ENCODE measurements at places on chromosomes 5 and 9.

DNA sequence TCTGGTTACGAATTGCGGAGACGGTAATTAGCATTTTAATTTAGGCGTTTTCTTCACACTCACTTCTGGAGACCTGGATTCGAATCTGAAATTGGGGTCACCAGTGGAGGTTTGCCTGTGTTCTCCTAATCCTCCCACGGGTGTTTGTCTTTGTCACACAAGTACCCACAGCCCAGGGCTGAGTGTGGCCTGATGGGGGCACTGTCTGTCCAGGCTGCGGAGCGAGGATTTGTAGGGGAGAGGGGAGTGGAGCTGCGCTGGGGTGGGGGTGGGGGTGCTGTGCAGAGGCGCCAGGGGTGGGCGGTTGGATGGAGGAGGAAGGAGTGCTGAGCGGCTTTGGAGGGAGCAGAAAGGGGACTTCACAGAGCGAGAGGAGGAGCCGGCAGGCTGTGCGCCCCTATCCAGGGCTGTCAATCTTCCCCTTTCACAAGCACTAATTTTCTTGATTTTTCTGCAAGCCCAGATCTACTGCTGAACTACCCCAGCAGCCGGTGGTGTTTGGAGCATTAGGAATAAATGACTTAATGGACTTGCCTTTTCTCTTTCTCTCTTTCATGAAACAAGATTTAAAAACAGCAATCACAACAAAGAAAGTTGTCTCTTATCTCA lies 53.1 kb downstream of the TSPAN17 start:
- no peak for DNase-seq

DNA sequence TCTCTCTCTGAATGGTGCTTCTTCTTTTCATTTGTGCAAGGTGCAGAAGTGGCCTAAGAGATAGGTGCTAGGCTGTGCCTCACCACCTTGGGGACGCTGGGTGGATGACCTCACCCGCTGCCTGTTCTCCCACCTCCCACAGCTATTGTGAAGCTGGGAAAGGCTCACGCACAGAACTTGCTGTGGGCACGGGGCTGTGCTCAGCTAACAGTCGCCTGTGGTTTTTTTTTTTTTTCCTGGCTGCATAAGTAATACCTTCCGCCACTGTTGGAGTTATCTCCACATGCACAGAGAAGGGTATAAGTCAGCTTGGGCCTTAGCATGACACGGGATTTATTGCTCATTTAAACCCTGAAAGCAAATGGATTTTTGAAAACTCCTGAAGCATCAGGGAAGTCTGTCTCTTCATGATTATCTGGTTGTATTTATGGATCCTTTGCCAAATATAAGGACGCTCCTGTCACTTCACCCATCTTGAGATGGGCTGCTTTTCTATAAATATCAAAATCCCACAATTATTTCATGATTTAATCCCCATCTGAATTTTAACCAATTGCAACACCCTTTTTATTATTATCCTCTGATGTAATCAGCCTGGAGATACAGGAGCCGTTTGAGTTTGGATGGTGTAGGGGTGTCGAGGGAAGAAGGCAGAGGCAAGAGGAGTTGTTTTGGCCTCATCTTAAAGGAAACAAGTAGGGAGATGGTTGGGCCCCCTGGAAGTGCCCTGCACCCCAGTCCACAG lies 9.0 kb downstream of the DBH start:
- DNase-seq: no peak

DNA sequence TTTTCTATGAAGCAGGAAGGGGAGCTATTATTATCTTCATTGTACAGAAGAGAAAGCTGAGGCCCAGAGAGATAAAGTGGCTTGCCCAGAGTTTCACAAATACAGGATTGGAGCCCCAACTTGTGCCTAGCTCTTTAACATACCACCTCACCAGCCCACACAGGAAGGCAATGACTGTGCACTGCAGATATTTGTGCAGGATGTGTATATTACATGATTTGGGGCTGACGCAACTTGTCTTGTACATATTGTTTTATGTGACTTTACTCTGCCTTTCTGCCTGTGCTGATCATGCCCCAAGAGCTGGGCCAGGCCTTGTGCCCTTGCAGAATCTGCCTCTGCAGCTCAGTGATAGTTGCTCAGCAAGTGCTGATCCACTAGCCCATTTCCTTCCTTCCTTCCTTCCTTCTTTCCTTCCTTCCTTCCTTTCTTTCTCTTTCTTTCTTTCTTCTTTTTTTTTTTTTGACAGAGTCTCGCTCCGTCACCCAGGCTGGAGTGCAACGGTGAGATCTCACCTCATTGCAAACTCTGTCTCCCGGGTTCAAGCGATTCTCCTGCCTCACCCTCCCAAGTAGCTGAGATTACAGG lies 106.6 kb upstream of the TBCA start:
- peak; percentile 56 for DNase-seq

DNA sequence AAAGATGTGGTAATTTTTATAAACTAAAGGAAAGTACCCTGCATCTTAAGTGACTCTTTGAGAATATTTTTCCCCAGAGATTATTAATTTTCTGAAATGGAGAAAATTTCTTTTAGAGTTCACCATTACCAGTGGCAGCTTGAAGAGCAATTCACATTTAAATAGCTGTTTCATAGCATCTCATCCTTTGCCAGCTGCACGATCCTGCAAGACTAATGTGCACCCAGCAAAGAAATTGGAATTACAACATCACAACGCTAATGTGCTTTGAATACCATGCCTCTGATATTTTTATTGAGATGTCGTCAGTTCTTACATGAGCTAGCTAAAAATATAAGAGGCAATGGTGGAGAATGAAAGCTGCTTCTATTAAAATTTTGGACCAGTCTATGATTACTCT lies 423.5 kb downstream of the TAF11L14 start:
- no peak for DNase-seq
